Activated naive CD8-positive, alpha-beta T cell treated with anti-CD3 and anti-CD28 coated beads, Interleukin-2, amount 10 ng/mL, durations not matched to agents 7 days and 5 days (primary cell): ENCODE measurements at places on chromosomes 11 and 22. TPM values are rescaled to one million over a fixed set of nuclear protein-coding genes. Genes with fewer than 3 reads are reported as not detected.
A peak's percentile ranks its signal among the peaks of the same experiment; 100 is the strongest.

PLAAT5 gene
- total RNA-seq = 0.44 TPM

FJX1 gene
- 0.17 TPM for total RNA-seq

LRRC55 gene
- not detected for total RNA-seq

PKP3 gene
- total RNA-seq = 0.45 TPM

OSBP2 gene
- total RNA-seq = 0.45 TPM

RIMBP3C gene
- 1.1 TPM for total RNA-seq

SERGEF gene
- total RNA-seq = 47.2 TPM

RRAS2 gene
- 60.0 TPM for total RNA-seq

CALCA gene
- total RNA-seq = not detected

- H3K4me1 ChIP-seq = peaks cover 3% of the 10 kb centered on the region
- H3K4me3 ChIP-seq = no peak overlapping the region
- no peak for DNase-seq
- peak overlapping the region; percentile 10 for H3K27ac ChIP-seq
- H3K36me3 ChIP-seq = peaks cover 37% of the 10 kb centered on the region
Measured at GRCh38 chr11:76023236-76024068, 182.8 kb downstream of the WNT11 start.

- no peaks in the 10 kb centered on the region for H3K27me3 ChIP-seq
- H3K4me1 ChIP-seq = peaks cover 13% of the 10 kb centered on the region
- no peak overlapping the region for H3K27ac ChIP-seq
- no peak for DNase-seq
- H3K36me3 ChIP-seq = peaks cover 20% of the 10 kb centered on the region
Measured at GRCh38 chr22:31833930-31834329, 80.1 kb downstream of the DEPDC5 start.

GRCh38 chr22:45602824-45603595 is 68.6 kb upstream of the ATXN10 start:
- peaks cover 5% of the 10 kb centered on the region for H3K27me3 ChIP-seq
- no peak overlapping the region for H3K4me3 ChIP-seq
- no peak for DNase-seq
- H3K4me1 ChIP-seq = peaks cover 1% of the 10 kb centered on the region
- no peak overlapping the region for H3K27ac ChIP-seq
- H3K36me3 ChIP-seq = no peaks in the 10 kb centered on the region

GRCh38 chr22:49487950-49488349 is 339.7 kb downstream of the BRD1 start:
- no peaks in the 10 kb centered on the region for H3K36me3 ChIP-seq
- H3K27me3 ChIP-seq = no peaks in the 10 kb centered on the region
- no peak for DNase-seq
- H3K4me1 ChIP-seq = no peaks in the 10 kb centered on the region

- no peaks in the 10 kb centered on the region for H3K27me3 ChIP-seq
- no peak overlapping the region for H3K27ac ChIP-seq
- peaks cover 3% of the 10 kb centered on the region for H3K4me1 ChIP-seq
- no peak for DNase-seq
Measured at GRCh38 chr11:10125522-10126133, 168.4 kb downstream of the SBF2 start.

- H3K4me3 ChIP-seq = no peak overlapping the region
- H3K36me3 ChIP-seq = no peaks in the 10 kb centered on the region
- DNase-seq = no peak
- no peak overlapping the region for H3K27ac ChIP-seq
- no peaks in the 10 kb centered on the region for H3K27me3 ChIP-seq
Measured at GRCh38 chr11:42720716-42721563, 590.9 kb upstream of the API5 start.

- peaks cover 5% of the 10 kb centered on the region for H3K4me1 ChIP-seq
- H3K27me3 ChIP-seq = peaks cover 46% of the 10 kb centered on the region
- no peaks in the 10 kb centered on the region for H3K36me3 ChIP-seq
- H3K27ac ChIP-seq = no peak overlapping the region
- no peak for DNase-seq
Measured at GRCh38 chr11:73306069-73306841, 1.8 kb upstream of the ARHGEF17 start.

- H3K36me3 ChIP-seq = peaks cover 9% of the 10 kb centered on the region
- peaks cover 4% of the 10 kb centered on the region for H3K4me1 ChIP-seq
- no peak for DNase-seq
- no peaks in the 10 kb centered on the region for H3K27me3 ChIP-seq
Measured at GRCh38 chr11:73743045-73743444, 17.8 kb downstream of the RAB6A start.

- H3K27ac ChIP-seq = peak overlapping the region; percentile 87
- peaks cover 91% of the 10 kb centered on the region for H3K36me3 ChIP-seq
- peak overlapping the region; percentile 62 for H3K4me3 ChIP-seq
Measured at GRCh38 chr22:35660291-35661127, 12.3 kb downstream of the APOL6 start.

GRCh38 chr11:79939111-79939510 is 498.3 kb upstream of the TENM4 start:
- no peaks in the 10 kb centered on the region for H3K36me3 ChIP-seq
- H3K27me3 ChIP-seq = no peaks in the 10 kb centered on the region
- no peak for DNase-seq
- no peaks in the 10 kb centered on the region for H3K4me1 ChIP-seq
- no peak overlapping the region for H3K4me3 ChIP-seq

DNA sequence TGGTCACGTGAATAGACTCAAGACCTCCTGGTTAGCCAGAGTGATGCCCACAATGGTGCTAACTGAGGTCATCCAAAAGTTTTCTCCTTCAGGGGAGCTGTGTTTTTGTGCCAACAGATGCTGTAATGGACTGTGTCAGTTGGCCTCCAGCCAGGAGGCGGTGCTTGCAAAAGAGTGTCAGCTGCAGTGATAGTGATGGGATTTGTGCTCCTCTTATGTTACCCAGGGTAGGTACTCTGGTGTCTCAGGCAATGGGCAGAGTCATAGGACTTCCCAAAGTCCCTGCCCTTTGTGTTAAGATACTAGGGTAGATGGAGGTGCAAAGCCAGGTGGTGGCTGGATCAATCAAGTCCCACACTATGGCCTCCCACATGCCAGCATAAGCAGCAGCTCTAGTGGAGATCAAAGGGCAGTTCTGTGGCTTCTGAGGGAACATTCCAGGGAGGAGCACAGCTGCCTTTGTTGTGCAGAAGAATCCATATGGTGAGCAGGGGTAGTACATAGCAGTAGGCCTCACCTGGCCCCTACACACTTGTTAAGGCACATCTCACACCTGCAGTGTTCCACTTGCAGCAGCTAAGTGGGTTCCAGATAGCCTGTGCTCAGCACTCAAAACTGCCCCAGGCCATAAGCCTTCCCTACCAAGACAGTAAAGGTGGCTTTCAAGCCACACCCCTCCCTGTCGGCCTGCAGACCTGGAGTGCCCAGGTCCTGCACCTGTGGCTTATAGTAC is 9.4 kb upstream of the FANCF start:
- no peaks in the 10 kb centered on the region for H3K27me3 ChIP-seq
- no peak for DNase-seq
- H3K27ac ChIP-seq = no peak overlapping the region
- peaks cover 2% of the 10 kb centered on the region for H3K4me1 ChIP-seq
- H3K36me3 ChIP-seq = peaks cover 3% of the 10 kb centered on the region
- no peak overlapping the region for H3K4me3 ChIP-seq

DNA sequence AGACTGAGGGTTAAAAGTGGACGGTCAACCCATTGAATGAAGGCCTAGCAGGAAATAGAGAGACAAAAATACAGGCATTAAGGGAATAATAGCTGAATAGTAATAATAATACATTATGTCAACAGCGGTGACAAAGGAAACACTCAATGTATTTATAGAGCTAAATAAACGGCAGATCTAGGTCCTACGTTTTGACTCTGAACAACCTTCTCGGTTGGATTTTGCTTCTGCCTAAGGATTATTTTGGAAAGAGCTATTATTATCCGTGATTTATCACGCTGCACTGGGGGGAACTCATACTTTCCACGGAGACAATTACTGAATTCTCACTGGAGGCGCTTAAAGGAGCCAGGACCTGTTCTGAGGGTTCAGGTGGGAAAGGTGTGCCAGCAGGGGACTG is 118.2 kb upstream of the KIRREL3 start:
- no peaks in the 10 kb centered on the region for H3K36me3 ChIP-seq
- no peaks in the 10 kb centered on the region for H3K27me3 ChIP-seq
- no peak overlapping the region for H3K27ac ChIP-seq
- H3K4me3 ChIP-seq = no peak overlapping the region
- no peaks in the 10 kb centered on the region for H3K4me1 ChIP-seq
- no peak for DNase-seq

DNA sequence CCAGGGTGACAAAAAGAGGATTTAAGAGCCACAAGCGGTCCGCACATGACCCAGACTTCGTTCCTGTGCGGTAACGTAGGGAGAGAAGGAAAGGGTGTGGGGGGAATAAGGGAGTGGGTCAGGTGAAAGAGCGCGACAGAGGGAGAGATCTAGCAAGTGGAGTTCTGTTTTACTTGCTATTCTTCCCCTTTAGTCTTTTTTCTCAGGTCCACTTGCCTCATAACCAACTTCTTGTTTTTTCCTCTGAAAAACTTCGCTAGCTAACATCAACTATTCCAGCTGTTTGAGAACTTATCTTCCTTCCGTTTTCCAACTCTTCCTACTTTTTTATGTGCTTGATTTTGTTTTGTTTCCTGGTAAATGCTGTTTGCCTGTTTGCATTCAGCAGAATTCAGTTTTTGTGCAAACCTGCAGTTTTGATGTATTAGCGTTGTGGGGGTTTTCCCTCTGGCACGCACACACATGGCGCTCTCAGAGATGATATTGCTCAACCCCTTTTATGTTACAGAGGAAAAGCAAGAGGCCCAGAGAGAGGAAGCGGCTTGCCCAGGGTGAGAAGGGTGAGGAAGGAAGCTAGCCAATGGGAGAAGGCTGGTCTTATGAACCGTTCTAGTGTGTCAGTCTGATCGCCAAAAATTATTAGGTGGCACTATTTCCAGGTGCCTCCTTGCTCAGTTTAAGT is 592 bp upstream of the CTSC start:
- peak overlapping the region; percentile 93 for H3K4me3 ChIP-seq
- H3K27me3 ChIP-seq = no peaks in the 10 kb centered on the region
- H3K36me3 ChIP-seq = peaks cover 38% of the 10 kb centered on the region
- H3K27ac ChIP-seq = peak overlapping the region; percentile 97

- peaks cover 1% of the 10 kb centered on the region for H3K4me1 ChIP-seq
- H3K4me3 ChIP-seq = no peak overlapping the region
Measured at GRCh38 chr22:43389227-43389836, 22.5 kb upstream of the MPPED1 start.

GRCh38 chr11:47518212-47518964 is 34.5 kb downstream of the CELF1 start:
- H3K4me1 ChIP-seq = peaks cover 32% of the 10 kb centered on the region
- peak overlapping the region; percentile 75 for H3K27ac ChIP-seq
- DNase-seq = no peak
- H3K4me3 ChIP-seq = peak overlapping the region; percentile 2
- H3K36me3 ChIP-seq = peaks cover 5% of the 10 kb centered on the region

- no peak overlapping the region for H3K4me3 ChIP-seq
- no peaks in the 10 kb centered on the region for H3K36me3 ChIP-seq
- peaks cover 30% of the 10 kb centered on the region for H3K4me1 ChIP-seq
- DNase-seq = no peak
- no peaks in the 10 kb centered on the region for H3K27me3 ChIP-seq
Measured at GRCh38 chr22:39176143-39176713, 23.7 kb upstream of the CBX7 start.

DNA sequence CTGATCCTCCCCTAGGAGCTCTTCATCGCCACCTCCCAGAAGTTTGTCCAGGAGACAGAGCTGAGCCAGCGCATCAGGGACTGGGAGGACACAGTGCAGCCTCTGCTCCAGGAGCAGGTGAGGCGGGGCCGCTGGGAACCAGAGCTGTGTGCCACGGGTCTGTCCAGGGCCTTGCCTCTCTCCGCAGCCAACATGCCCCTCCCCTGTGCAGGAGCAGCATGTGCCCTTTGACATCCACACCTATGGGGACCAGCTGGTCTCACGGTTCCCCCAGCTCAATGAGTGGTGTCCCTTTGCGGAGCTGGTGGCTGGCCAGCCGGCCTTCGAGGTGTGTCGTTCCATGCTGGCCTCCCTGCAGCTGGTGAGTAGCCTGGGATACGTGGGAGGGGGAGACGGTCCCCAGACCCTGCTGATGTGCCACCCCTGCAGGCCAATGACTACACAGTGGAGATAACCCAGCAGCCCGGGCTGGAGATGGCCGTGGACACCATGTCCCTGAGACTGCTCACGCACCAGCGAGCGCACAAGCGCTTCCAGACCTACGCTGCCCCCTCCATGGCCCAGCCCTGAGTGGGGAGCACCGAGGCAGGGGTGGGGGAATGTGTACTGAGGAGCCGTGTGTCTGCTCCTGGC is 2.5 kb downstream of the SCO2 start:
- H3K4me1 ChIP-seq = peaks cover 21% of the 10 kb centered on the region
- no peak overlapping the region for H3K27ac ChIP-seq
- H3K36me3 ChIP-seq = peaks cover 17% of the 10 kb centered on the region
- no peaks in the 10 kb centered on the region for H3K27me3 ChIP-seq
- no peak overlapping the region for H3K4me3 ChIP-seq
- DNase-seq = peak; percentile 31

- peaks cover 8% of the 10 kb centered on the region for H3K4me1 ChIP-seq
- H3K4me3 ChIP-seq = no peak overlapping the region
- peaks cover 2% of the 10 kb centered on the region for H3K36me3 ChIP-seq
- no peak for DNase-seq
- H3K27me3 ChIP-seq = peaks cover 25% of the 10 kb centered on the region
- H3K27ac ChIP-seq = no peak overlapping the region
Measured at GRCh38 chr11:32087597-32087996, 3.3 kb upstream of the RCN1 start.

DNA sequence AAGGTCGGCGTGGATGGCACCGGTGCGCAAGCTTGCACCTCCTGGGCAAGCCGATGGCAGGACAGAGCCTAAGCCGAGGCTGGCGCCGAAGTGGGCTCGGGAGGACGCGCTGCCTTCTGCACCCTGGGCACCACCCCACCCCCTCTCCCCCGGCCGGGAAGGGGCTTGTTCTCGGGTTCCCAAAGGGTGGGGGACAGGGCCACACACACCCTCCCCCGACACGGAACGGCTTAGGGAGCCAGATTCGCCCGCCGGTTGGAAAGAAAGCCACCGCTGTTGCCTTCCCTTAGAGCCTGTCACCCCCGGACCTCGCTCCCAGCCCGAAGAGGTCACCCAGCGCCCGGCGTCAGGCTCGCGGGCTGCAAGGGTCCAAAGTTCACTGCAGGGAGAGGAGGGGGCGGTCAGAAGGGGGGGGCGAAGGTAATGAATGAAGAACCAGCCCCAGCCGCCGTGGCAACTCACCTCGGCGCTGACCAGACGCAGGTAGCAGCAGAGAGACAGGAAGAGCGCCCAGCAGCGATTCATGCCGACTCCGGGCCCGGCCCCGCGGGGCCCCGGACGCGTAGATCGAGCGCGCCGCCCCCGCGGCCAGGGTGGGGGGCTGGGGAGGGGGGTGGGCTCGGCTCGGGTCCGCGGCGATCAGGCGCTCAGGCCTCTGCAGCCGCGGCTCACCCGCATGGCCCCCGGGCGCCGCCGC is 1.2 kb downstream of the PDGFB start:
- H3K36me3 ChIP-seq = peaks cover 2% of the 10 kb centered on the region
- peak overlapping the region; percentile 45 for H3K4me3 ChIP-seq

- peaks cover under 1% of the 10 kb centered on the region for H3K4me1 ChIP-seq
- DNase-seq = no peak
- no peak overlapping the region for H3K4me3 ChIP-seq
Measured at GRCh38 chr11:72353861-72354260, 80.5 kb downstream of the CLPB start.
